ENCODE measurements at places on chromosomes 1 and 21. TPM values are rescaled to one million over a fixed set of nuclear protein-coding genes. Genes with fewer than 3 reads are reported as not detected.

Gene SLC16A4
- total RNA-seq = 0.73 TPM

Gene CD46
- 113 TPM for total RNA-seq

DNA sequence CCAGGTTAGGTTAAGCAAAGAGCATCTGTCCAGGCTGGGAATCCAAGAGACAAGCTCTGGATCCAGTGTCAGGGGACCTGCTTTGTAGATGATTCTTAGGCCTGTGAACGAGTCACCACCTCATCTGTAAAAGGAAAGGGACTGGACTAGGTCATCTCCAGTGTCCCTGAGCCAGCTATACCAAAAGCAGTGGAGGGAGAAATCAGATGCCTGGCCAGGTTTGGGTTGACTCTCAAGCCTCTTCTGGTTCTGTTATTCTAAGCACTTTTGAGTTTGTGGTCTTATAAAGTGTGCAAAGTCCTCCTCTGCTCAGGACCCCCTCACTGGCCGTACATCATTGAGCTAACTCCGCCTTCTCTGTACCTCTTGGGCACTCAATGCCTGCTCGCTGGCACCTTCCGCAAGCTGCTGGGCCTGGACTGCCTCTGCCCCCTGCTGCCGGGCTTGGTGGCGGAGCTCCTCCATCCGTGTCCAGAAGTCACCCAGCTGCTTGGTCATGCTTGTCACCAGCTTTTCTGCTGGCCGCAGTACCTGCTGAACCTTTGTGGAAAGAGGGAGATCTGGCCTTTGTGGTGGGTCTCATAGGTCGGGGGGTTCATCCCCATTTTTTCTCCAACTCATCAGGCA is 33.6 kb downstream of the CAMK1G start:
- H3K4me1 ChIP-seq = peaks cover 2% of the 10 kb centered on the region
- no peak overlapping the region for H3K4me3 ChIP-seq
- H3K36me3 ChIP-seq = peaks cover 4% of the 10 kb centered on the region

GRCh38 chr1:103199001-103199400 is 90.7 kb upstream of the COL11A1 start:
- H3K27ac ChIP-seq = no peak overlapping the region
- no peak overlapping the region for H3K4me3 ChIP-seq
- H3K4me1 ChIP-seq = no peaks in the 10 kb centered on the region
- no peaks in the 10 kb centered on the region for H3K27me3 ChIP-seq

Gene WNT2B
- total RNA-seq = 0.16 TPM

DNA sequence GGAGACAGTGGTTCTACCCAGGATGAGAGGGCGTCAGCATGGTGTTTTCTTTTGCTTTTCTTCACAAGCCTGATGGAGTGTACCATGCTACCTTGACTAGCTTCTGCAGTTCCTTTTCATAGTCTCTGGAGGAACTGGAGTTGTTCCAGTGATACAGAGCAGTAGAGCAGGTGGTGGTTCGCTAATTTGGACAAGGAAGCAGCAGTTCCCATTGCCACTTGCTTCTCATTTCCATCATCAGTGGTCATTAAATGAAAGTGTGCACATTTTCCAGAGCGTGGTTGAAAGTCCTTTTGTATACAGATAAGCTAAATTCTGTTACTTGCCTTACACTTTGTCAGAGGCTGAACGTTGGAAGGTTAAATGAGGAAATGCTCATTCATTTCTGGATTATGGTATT is 182.3 kb downstream of the C1orf21 start:
- no peaks in the 10 kb centered on the region for H3K36me3 ChIP-seq
- H3K27me3 ChIP-seq = peaks cover 2% of the 10 kb centered on the region
- no peak overlapping the region for H3K27ac ChIP-seq
- H3K4me1 ChIP-seq = no peaks in the 10 kb centered on the region
- H3K4me3 ChIP-seq = no peak overlapping the region

- DNase-seq = no peak
- no peaks in the 10 kb centered on the region for H3K4me1 ChIP-seq
- H3K4me3 ChIP-seq = no peak overlapping the region
Observed at GRCh38 chr21:42025376-42026081, 15.4 kb upstream of the ZBTB21 start.

Gene FGR
- 0.07 TPM for total RNA-seq

Gene SPRTN
- 10.7 TPM for total RNA-seq

- no peak for DNase-seq
- H3K27me3 ChIP-seq = peaks cover 7% of the 10 kb centered on the region
- H3K27ac ChIP-seq = no peak overlapping the region
- peaks cover 2% of the 10 kb centered on the region for H3K4me1 ChIP-seq
- H3K36me3 ChIP-seq = no peaks in the 10 kb centered on the region
- no peak overlapping the region for H3K4me3 ChIP-seq
Observed at GRCh38 chr21:45309069-45309986, 21.6 kb upstream of the POFUT2 start.

DNA sequence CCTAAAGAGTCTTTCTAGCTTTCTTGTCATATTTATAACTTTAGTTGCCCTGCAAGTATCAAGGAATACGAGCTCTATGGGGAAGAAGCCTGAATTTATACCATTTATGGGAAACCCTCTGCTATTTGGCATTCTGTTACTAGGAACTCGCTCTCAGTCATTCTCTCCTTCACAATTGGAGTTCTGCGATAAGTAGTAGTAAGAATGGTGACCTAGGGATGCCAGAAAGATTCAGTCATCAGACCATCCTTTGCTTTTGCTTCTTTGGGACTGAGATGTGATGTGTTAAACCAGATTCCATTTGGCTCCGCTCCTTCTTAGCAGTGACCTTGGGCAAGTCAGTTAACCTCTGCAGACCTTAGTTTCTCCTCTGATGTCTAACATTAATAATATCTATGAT is 256.5 kb downstream of the FGGY start:
- H3K27me3 ChIP-seq = no peaks in the 10 kb centered on the region
- no peaks in the 10 kb centered on the region for H3K4me1 ChIP-seq
- no peak overlapping the region for H3K27ac ChIP-seq
- H3K36me3 ChIP-seq = peaks cover 18% of the 10 kb centered on the region
- no peak overlapping the region for H3K4me3 ChIP-seq
